ENCODE measurements at places on chromosomes 5 and 9.

GRCh38 chr5:77844623-77845323 is 68.6 kb upstream of the TBCA start:
- no peaks in the 10 kb centered on the region for H3K27me3 ChIP-seq
- no peak overlapping the region for H3K27ac ChIP-seq
- H3K4me3 ChIP-seq = peak overlapping the region; percentile 65
- DNase-seq = no peak
- no peaks in the 10 kb centered on the region for H3K36me3 ChIP-seq

- H3K4me3 ChIP-seq = no peak overlapping the region
- peaks cover 13% of the 10 kb centered on the region for H3K4me1 ChIP-seq
- DNase-seq = no peak
- H3K27ac ChIP-seq = no peak overlapping the region
- no peaks in the 10 kb centered on the region for H3K36me3 ChIP-seq
- no peaks in the 10 kb centered on the region for H3K27me3 ChIP-seq
These were observed 66.6 kb downstream of the SH3TC2 start for GRCh38 chr5:148996270-148996669.

DNA sequence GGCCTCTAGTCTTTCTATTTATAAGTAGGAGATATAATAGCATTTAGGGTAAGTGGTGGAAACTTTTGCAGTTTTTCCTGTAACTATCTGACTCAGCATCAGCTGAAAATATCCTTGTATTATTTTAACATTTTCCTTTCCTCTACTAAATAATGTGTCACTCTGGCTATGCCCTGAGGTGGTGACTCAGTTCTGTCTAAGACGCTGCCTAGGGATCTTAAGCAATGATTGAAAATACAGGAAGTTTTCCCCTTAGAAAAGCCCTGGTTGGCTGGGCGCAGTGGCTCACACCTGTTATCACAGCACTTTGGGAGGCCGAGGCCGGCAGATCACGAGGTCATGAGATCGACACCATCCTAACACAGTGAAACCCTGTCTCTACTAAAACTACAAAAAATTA is 9.3 kb upstream of the EDIL3 start:
- H3K27me3 ChIP-seq = no peaks in the 10 kb centered on the region
- H3K36me3 ChIP-seq = no peaks in the 10 kb centered on the region

- H3K27me3 ChIP-seq = peaks cover 5% of the 10 kb centered on the region
- no peak overlapping the region for H3K27ac ChIP-seq
These were observed 14.7 kb upstream of the BRD3OS start for GRCh38 chr9:134010310-134011173.

GRCh38 chr9:97710356-97711222 is 13.4 kb upstream of the XPA start:
- H3K27me3 ChIP-seq = peaks cover 2% of the 10 kb centered on the region
- no peak overlapping the region for H3K4me3 ChIP-seq
- H3K4me1 ChIP-seq = no peaks in the 10 kb centered on the region
- H3K36me3 ChIP-seq = no peaks in the 10 kb centered on the region
- DNase-seq = no peak

DNA sequence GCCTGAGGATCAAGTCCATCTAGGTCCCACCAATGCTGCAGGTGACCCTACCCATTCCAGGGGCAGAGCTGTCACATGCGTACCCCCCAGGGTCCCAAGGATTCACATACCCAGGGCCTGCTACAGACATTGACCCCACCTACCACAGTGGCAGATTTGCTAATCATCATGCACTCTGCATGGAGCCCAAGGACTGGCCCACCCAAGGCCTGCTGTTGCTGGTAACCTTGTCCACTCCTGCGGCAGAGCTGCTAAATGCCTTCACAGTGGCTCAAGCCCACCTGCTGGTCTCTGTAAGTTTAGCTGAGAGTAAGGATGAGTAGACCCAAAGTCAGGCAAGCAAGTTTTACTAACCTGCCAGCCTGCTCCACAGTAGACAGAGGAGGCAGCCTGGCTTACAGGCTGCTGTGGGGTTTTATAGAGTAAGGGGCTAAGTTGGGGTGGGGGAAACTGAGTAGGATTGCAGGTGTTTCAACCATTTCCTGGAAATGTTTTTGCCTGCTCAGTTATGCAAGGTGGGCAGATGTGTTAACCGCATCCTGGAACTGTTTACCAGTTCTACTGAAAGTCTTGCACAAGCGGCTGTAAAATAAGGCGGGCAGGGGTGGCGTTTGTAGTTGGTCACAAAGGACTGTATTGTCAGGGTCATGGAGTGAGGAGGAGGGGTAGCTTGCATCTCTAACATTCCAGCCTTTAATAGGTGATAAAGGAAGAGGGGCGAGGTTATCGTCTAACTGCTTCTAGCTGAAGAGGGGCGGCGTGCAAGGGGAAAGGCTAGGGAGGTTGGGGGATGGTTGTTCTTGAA is 2163.5 kb upstream of the WWC1 start:
- no peaks in the 10 kb centered on the region for H3K36me3 ChIP-seq
- H3K4me1 ChIP-seq = no peaks in the 10 kb centered on the region
- no peak overlapping the region for H3K4me3 ChIP-seq

DNA sequence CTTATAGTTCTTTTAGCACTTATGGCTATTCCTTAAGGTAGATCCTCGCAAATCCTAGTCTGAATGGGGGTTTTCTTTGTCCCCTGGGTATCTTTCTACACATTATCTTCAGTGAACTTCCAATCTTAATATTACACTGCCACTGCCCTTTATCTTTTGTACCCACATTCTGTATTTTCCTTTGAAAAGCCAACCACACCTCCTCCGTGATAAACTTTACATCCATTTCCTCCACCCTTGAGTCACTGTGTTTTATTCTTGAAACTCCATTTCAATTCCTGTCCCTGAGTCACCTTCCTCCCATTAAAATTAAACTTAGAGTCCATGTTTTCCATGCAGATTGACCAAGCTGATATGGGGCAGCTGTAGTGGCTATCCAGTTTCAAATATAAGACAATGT is 43.2 kb upstream of the RICTOR start:
- H3K4me3 ChIP-seq = no peak overlapping the region
- no peak for DNase-seq
- no peaks in the 10 kb centered on the region for H3K4me1 ChIP-seq
- H3K27me3 ChIP-seq = no peaks in the 10 kb centered on the region
- no peaks in the 10 kb centered on the region for H3K36me3 ChIP-seq
- H3K27ac ChIP-seq = no peak overlapping the region

- no peaks in the 10 kb centered on the region for H3K36me3 ChIP-seq
- no peak overlapping the region for H3K27ac ChIP-seq
- DNase-seq = no peak
- no peaks in the 10 kb centered on the region for H3K27me3 ChIP-seq
- no peak overlapping the region for H3K4me3 ChIP-seq
- no peaks in the 10 kb centered on the region for H3K4me1 ChIP-seq
These were observed 36.6 kb downstream of the CTNNA1 start for GRCh38 chr5:138789771-138790242.

- H3K4me1 ChIP-seq = peaks cover 28% of the 10 kb centered on the region
- H3K27me3 ChIP-seq = no peaks in the 10 kb centered on the region
- no peak for DNase-seq
- H3K36me3 ChIP-seq = no peaks in the 10 kb centered on the region
These were observed 46.5 kb downstream of the LRSAM1 start for GRCh38 chr9:127497656-127498290.

DNA sequence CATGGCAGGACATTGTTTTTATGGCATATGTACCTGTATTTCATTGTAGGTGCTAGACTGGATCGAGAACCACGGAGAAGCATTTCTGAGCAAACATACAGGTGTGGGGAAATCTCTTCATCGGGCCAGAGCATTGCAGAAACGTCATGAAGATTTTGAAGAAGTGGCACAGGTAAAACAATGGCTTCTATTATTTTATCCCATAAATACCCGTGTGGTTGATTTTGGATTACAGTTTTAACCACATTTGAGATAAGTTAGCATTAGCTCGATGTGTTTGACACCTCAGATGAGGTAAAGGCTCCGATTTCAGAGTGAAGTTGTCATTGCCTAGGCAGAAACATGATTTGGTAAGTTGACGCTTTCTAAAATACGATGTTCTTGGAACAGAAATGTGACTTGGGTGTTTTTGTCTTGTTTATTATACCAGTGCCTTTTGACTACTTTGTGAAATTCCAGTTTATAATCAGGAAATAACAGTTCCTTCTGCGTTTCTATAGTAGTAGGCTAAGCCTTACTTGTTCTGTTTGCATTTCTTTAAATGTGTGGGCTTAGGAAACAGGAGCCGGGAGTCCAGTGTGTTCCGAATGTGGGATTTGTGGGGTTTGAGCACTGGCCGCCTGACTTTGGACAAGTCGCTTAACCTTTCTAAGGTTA is 187.7 kb downstream of the TRIO start:
- H3K27me3 ChIP-seq = no peaks in the 10 kb centered on the region
- H3K4me3 ChIP-seq = no peak overlapping the region
- H3K4me1 ChIP-seq = no peaks in the 10 kb centered on the region
- no peaks in the 10 kb centered on the region for H3K36me3 ChIP-seq
- H3K27ac ChIP-seq = no peak overlapping the region

GRCh38 chr5:33939556-33940262 is 3.5 kb downstream of the RXFP3 start:
- H3K27ac ChIP-seq = no peak overlapping the region
- no peak overlapping the region for H3K4me3 ChIP-seq
- peaks cover 21% of the 10 kb centered on the region for H3K27me3 ChIP-seq
- no peak for DNase-seq

GRCh38 chr5:148145916-148146315 is 22.4 kb upstream of the SPINK14 start:
- H3K27me3 ChIP-seq = no peaks in the 10 kb centered on the region
- no peak for DNase-seq
- H3K4me3 ChIP-seq = no peak overlapping the region
- no peaks in the 10 kb centered on the region for H3K36me3 ChIP-seq
- no peaks in the 10 kb centered on the region for H3K4me1 ChIP-seq

- H3K36me3 ChIP-seq = no peaks in the 10 kb centered on the region
- no peaks in the 10 kb centered on the region for H3K27me3 ChIP-seq
- DNase-seq = no peak
- H3K27ac ChIP-seq = no peak overlapping the region
- no peak overlapping the region for H3K4me3 ChIP-seq
- peaks cover 17% of the 10 kb centered on the region for H3K4me1 ChIP-seq
These were observed 3.7 kb downstream of the ROPN1L start for GRCh38 chr5:10445352-10445751.

DNA sequence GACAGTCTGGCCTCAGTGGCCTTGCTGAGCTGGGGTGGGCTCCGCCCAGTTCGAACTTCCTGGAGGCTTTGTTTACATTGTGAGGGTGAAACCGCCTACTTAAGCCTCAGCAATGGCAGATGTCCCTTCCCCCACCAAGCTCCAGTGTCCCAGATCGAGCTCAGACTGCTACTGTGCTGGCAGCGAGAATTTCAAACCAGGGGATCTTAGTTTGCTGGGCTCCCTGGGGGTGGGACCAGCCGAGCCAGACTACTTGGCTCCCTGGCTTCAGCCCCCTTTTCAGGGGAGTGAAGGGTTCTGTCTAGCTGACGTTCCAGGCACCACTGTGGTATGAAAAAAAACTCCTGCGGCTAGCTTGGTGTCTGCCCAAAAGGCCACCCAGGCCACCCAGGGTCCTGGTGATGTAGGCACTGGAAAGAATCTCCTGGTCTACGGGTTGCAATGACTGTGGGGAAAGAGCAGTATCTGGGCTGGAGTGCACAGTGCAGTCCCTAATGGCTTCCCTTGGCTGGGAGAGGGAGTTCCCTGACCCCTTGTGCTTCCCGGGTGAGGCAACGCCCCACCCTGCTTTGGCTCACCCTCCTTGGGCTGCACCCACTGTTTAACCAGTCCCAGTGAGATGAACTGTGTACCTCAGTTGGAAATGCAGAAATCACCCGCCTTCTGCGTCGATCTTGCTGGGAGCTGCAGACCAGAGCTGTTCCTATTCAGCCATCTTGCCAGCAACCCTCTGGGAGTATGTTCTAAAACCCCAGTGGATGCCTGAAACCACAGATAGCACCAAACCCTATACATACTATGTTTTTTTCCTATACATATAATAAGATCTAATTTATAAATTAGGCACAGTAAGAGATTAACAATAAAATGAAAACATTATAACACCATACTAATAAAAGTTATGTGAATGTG is 95.5 kb downstream of the TMEM161B start:
- DNase-seq = no peak
- no peak overlapping the region for H3K4me3 ChIP-seq
- H3K4me1 ChIP-seq = no peaks in the 10 kb centered on the region
- H3K27ac ChIP-seq = no peak overlapping the region

DNA sequence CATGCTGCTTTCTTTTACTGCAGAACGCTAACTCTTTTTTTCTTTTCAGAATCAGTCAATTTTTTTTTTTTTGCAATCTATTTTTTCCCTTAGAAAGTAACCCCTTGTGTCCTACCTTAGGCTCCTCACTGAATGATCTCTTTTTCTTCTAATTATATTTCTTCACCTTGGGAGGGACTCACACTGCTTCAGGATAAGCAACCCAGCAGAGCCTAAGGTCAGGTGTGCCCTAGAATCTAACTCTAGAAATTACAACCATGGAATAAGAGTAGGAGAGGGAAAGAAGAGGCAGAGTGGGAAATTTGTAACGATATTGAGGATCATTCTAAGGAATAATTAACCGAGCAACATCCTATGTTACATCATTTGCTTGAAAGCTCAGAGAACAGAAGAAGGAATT is 564.0 kb upstream of the MEF2C start:
- no peaks in the 10 kb centered on the region for H3K27me3 ChIP-seq
- no peak for DNase-seq
- no peak overlapping the region for H3K27ac ChIP-seq
- no peaks in the 10 kb centered on the region for H3K4me1 ChIP-seq

- DNase-seq = no peak
- H3K27ac ChIP-seq = no peak overlapping the region
- no peaks in the 10 kb centered on the region for H3K36me3 ChIP-seq
- H3K4me3 ChIP-seq = no peak overlapping the region
These were observed 105.2 kb downstream of the CDH10 start for GRCh38 chr5:24539613-24540012.

GRCh38 chr5:79582186-79582585 is 30.1 kb upstream of the TENT2 start:
- H3K4me1 ChIP-seq = no peaks in the 10 kb centered on the region
- H3K27ac ChIP-seq = no peak overlapping the region
- H3K4me3 ChIP-seq = no peak overlapping the region
- H3K27me3 ChIP-seq = no peaks in the 10 kb centered on the region
- no peak for DNase-seq
